ENCODE measurements at places on chromosomes 3 and 15.

DNA sequence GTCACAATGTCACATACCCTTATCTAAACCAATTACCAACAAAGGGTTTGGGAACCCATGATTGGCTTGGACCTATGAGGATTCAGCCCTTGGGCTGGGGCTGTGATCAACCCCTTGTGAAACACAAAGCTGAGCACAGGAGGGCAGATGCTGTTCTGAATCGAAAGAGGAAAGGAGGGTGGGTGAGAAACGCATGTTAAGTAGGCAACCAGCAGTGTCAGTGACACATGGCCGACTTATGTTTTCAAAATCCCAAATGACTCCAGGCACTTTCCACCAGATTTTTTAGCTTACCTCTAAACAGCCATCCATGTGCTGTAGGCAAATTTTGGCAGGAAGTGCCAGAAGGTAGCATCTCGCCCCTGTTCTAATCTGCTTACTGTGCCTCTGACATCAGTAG, 34.1 kb upstream of the KLHL25 start:
- no peak for DNase-seq

DNA sequence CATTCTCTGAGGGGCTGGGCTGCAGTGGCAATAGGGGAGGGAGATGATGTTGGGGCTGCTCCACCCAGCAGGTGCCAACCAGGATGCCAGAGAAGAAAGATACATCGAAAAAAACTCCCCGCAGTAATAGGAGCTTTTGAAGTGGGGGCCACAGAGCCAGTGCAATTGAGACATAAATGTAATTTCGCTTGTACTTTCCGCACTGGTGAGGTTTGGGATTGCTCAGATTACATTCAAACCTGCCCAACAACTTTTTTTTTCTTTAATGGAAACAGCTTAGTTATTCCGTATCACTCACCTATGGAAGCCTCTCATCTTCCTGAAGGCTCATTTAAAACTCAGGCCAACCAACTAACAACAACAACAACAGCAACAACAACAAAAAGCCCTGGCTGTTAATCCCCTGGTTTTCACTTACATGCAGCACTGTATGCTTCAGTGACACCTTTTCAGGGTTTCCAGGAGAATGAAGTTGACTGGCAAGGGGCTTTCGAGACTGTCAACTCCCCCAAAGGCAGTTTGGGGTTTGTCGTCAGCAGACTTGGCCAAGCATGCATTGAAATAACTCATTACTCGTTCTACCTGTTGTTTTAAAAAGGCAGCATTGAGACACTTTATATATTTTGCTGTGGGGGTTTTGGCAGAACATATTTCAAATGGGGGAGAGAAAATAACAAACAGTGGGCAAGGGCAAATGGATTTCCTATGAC, 163.8 kb downstream of the EBLN2 start:
- DNase-seq: no peak

DNA sequence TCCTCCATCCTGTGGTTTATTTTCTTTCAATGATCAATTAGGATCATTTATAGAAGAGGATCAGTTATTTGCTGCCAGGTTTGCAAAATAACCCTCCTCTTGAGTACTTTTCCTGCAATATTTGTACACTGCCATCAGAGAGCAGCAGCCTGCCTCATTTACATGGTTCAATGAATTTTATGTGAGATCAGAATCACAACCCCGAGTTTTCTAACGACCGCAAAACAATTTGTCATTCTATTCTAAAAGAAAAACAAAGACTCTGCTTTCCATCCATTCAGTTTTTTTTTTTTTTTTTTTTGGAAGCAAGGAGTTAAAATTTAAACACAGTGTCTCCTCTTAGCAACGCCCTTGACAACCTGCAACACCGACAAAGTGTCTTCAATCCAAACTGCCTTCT, 146.9 kb downstream of the RAB11A start:
- DNase-seq: no peak

- DNase-seq: no peak
Measured at GRCh38 chr3:14378415-14378814, 24.0 kb upstream of the SLC6A6 start.

DNA sequence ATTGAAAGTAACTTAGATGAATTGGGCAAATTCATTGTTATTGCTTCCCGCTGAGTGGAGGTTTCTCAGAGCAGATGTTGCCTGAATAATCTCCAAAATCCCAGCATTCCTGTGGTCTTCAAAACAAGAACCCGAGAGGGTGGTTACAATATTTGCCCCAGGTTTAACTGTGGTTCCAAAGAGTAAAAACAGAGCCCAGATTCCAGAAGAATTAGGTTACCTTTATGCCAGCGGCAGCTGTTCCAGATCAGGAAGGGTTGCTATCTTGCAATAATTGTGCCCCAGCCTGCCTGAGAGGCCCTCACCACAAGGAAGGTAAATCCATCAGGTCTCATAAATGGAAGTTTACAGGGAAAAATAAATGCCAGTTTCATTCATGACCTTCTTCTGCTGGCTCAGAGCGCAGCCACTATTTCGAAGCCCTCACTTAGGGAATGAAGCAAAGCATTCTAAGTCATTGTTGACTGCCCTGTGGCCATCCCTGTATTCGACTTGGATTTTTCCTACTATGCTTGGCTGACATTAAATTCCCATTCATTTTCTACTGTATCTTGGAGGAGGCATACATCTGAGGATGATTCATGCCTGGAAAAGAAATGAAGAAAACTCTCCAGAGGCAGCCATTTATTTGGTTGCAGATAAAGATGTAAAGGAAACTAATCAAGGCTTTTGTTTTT, 54.6 kb downstream of the SSUH2 start:
- DNase-seq: no peak

DNA sequence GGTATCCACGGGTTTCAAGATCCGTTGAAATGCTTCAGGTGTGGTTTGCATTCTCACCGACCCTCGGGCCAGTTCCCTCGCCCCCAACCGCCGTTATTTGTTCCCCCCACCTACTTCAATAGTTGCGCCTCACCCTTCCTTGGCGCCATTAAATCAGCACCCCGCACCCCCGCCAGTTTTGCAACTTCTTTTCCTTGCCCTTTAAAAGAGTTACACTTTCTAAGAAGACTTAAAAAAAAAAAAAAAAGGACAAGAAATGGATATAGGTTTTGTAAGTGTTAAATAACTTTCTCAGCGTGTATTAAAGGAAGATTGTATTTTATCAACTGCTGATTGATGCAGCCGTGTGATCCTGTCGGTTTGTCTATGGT, 87.2 kb downstream of the NR2F2 start:
- no peak for DNase-seq

GRCh38 chr3:161682715-161683114, 186.1 kb downstream of the OTOL1 start:
- DNase-seq: no peak

DNA sequence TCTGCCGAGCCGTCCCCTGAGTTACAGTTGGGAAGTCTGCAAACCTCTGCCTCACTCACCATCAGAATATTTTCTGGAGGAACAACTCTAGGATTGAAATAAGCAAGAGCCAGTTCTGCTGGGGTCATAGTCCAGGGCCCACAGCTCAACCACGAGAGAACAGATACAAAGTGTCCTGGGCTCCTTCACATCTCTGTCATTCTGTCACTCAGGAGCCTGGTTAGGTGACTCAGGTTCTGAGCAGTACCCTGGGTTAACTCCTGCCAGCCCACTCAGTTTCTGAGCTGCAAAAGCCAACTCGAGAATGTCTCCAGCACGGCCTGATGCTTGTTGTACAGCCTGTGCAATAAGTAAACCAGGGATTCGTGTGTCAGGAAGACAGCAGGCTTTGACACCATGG, 155.7 kb downstream of the SLCO3A1 start:
- no peak for DNase-seq

- no peak for DNase-seq
Measured at GRCh38 chr15:77710206-77710605, 77.5 kb upstream of the LINGO1 start.

GRCh38 chr3:33250712-33251111, 26.5 kb upstream of the FBXL2 start:
- no peak for DNase-seq

- peak; percentile 31 for DNase-seq
Measured at GRCh38 chr3:177050501-177051237, 146.6 kb downstream of the TBL1XR1 start.

GRCh38 chr3:124492824-124493223, 237.4 kb upstream of the UMPS start:
- DNase-seq: peak; percentile 92

GRCh38 chr3:183560607-183561006, 5.1 kb upstream of the KLHL6 start:
- no peak for DNase-seq

DNA sequence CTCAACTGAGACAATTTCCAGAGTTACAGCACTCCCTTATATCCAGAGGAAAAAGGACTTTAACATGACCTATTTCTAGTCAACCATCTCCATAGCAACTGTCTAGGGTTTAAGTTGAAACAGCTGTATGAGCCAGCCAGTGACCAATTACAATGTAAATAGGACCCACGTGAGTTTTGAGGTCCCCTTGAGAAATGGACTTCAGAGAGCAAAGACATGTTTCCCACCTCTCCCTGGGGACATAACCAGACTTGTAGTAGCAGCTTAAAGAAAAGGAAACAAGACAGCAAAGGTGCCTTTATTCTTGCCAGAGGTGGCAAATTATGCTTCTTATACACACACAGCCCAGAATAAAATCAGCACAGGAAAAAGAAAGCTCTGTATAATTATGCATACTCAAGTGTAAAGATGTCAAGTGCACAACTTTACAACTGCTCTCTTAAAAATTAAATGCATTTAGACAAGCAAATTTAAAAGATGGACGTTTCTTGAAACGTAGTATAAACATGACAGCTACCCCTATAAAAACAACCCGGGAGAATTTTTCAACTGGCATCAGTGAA, 40.2 kb downstream of the SUMF1 start:
- DNase-seq: no peak

DNA sequence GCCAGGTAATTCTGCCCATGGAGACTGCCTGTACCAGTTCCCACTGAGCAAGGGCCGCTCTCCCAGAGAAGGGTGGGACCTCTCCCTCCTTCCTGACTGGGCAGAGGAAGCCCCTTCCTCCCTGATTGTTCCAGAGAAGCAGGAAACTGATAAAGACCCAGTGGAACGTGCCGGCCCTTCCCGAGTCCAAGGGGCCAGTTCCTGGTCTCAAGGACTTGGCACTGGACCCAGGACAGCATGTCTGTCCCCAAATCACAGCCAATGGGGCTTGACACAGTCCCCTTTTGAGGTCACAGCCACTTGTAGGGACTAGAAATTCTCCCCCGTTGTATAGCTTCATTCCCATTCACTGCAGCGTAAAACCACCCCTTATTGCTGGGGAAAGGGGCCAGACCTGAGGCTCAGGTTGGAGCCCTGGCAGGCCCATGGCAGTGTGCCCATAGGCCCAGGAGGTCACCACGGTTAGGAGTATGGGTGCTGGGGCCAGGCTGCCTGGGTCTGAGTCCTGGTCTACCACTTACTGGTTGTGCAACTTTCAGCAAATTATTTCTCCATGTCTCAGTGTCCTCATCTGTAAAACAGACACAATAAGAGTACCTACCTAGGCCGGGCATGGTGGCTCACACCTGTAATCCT, 18.1 kb downstream of the CSRNP1 start:
- DNase-seq: no peak

DNA sequence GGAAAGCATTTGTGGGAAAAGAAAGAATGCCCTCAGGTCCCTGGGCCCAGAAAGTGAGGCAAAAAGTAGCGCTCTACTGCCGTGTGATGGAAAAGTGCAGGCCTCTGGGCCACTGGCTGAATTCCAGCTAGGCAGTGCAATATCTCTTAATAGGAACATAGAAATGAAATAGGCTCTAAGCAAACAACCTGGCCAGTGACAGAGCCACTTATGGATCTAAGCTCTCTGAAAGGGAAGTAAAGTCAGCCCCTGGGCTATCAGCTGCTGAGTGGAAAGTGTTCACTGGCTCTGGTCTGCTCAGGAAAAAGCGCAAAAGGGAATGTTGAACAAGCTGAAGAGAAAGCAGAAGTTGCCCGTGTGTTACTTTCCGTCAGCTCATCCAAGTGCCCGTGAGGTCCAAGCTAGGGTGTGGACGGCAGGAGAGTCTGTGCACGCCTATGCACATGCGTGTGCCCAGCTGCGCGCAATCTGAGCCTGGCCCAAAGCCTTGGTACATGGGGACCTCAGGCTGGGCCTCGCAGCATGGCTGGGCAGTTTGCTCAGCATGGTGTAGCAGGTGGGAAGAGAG, 74.0 kb upstream of the RAD18 start:
- DNase-seq: no peak

GRCh38 chr3:97825101-97825500, 3.3 kb downstream of the CRYBG3 start:
- DNase-seq: no peak

DNA sequence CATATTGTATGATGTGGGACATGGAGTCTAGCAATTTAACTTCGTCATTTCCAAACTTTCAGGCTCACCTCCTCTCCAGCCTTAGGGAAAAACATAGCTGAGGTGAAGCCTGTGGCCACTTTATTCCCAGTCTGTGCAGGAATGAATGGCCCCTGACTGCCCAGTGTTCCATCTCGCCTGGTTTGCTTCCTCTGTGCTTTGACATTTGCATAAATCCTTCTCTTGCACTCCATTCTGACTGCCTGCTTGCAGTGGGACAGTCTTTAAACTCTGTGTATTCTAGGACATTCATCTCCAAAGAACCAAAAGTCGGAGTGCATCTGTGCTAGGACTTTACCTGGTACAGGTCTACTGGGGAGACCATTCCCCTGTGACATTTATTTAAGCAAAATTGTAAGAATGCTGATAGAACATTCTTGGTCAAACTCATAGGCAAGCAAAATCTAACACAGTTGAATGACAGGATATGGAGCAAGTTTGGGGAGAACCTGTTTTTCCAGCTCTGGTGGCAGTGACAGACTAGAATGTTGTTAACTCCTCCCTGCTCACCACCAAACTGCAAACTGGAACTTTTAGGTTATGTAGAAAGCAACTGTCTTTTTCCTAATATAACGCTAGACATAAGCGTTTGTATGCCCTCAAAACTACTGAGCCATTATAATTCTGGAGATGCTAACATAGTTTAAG, 22.1 kb downstream of the TMED3 start:
- no peak for DNase-seq

GRCh38 chr15:101137312-101137940, 114.4 kb downstream of the CHSY1 start:
- DNase-seq: no peak

DNA sequence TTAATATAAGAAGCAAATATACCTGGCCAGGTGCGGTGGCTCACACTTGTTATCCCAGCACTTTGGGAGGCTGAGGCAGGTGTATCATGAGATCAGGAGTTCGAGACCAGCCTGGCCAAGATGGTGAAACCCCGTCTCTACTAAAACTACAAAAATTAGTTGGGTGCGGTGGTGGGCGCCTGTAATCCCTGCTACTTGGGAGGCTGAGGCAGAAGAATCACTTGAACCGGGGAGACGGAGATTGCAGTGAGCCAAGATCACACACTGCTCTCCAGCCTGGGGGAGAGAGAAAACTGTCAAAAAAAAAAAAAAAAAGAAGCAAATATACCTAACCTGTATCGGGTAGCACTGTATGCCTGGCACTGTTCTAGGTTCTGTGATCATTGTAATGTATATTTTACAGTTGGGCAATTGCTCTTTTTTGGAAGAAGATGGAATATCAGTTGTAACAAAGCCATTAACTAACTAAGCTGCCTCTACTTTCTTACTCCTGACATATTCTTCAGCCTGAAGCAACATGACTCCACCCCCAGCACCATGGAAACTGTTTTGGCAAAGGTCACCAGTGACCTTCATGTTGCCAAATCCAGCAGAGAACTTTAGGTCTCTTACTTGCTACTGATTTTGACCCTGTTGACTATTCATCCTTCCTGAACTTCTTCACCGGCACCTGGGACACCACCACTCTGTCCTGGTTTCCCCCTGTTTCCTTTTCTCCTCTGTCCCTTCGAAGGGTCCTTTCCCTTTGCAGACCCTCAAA, 203.8 kb downstream of the RPLP1 start:
- DNase-seq: no peak

- DNase-seq: no peak
Measured at GRCh38 chr3:134892761-134893160, 97.7 kb downstream of the EPHB1 start.
